Activated T-helper 17 cell treated with anti-CD3 and anti-CD28 coated beads, Interleukin-2, amount 50 U/mL, for 72 hours (primary cell): ENCODE measurements at places on chromosomes 5 and 9.

GRCh38 chr5:123089914-123090660 is 1.0 kb downstream of the PRDM6 start:
- no peaks in the 10 kb centered on the region for H3K36me3 ChIP-seq
- H3K27ac ChIP-seq, result no peak overlapping the region
- peaks cover 9% of the 10 kb centered on the region for H3K4me1 ChIP-seq
- no peak overlapping the region for H3K4me3 ChIP-seq
- ATAC-seq, result no peak

- no peak overlapping the region for H3K27ac ChIP-seq
- no peaks in the 10 kb centered on the region for H3K4me1 ChIP-seq
- H3K36me3 ChIP-seq, result no peaks in the 10 kb centered on the region
- ATAC-seq, result no peak
- H3K4me3 ChIP-seq, result no peak overlapping the region
Observed at GRCh38 chr9:91917436-91917835, 32.6 kb downstream of the ROR2 start.

DNA sequence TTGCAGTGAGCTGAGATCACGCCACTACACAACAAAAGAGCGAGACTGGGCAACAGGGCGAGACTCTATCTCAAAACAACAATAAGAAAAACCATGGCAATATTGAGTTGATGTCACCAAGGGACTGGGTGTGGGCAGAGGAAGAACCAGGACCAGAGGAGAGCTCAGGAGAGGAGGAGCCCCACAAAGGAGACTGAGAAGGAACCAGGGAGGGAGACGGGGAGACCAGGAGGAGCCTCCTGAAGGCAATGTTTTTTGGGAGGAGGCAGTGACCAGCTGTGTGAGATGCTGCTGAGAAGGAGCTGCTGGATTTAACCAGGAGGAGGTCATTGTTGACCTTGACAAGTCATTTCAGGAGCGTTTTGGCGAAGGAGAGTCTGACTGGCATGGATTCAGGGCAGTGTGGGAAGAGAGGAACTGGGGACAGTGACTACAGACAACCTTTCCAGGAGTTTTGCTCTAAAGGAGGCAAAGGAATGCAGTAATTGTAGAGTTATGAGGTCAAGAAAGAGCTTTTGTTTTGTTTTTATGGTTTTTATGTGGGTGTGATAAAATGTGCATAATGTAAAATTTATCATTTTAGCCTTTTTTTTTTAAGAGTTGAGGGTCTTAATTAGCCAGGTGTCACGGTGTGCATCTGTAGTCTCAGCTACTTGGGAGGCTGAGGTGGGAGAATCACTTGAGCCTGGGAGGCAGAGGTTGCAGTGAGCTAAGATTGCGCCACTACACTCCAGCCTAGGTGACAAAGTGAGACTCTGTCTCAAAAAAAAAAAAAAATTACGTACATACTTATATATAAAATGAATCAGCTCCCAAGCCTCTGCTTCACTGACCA is 17.9 kb downstream of the TRUB2 start:
- H3K27me3 ChIP-seq, result no peaks in the 10 kb centered on the region
- H3K4me3 ChIP-seq, result no peak overlapping the region

- peak overlapping the region; percentile 91 for H3K4me3 ChIP-seq
- H3K27ac ChIP-seq, result peak overlapping the region; percentile 97
- no peaks in the 10 kb centered on the region for H3K36me3 ChIP-seq
- peak; percentile 94 for ATAC-seq
Observed at GRCh38 chr5:157172403-157172802, 6.3 kb upstream of the GARIN3 start.

DNA sequence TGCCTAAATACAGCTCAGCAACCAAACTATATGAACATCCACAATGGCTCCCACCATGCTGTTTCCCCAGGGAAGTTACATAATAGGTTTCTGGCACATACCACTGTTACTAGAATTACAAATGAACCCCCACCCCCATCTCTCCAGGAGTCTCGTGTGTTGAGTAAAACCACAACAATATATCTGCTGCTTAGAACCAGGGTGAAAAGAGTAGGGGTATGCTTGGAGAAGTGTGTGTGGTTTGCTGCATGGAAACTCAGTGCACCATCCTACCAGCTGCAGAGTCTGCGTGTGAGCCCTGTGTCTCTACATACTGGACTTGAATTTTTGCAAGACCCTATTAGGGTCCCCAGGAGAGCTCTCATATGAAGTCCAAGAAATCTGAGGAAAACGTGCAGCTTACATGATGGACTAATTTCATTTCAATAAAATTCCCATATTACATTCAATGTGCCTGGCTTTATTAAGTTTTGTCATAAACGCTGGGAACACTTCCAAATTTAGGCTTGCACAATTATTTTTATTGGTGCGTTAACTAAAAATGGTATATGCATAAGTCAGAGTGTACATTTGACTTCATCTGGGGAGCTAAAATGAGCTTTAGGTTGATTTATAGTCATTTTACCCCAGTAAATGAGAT is 104.5 kb upstream of the NFIB start:
- H3K4me1 ChIP-seq, result no peaks in the 10 kb centered on the region
- H3K27ac ChIP-seq, result no peak overlapping the region
- H3K27me3 ChIP-seq, result no peaks in the 10 kb centered on the region
- H3K36me3 ChIP-seq, result no peaks in the 10 kb centered on the region
- ATAC-seq, result no peak
- no peak overlapping the region for H3K4me3 ChIP-seq

DNA sequence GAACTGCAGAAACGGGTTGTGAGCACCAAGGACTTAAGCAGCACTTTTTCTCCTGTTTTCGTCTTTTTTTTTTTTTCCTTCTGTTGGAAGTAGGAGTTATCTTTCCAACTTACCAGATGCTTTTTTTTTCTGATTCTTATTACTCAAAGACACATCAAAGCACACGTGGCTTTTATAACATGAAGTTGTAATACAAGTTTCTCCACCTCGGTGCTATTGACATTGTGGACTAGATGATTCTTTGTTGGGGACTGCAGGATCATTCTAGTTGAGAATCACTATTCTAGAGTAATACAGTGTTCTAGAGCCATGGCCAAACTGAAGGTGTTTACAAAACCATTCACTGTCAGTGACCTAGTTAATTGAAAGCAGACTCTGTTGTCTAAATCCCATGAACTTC is 51.5 kb downstream of the MYO10 start:
- no peak overlapping the region for H3K4me3 ChIP-seq
- peaks cover 11% of the 10 kb centered on the region for H3K27me3 ChIP-seq
- no peak overlapping the region for H3K27ac ChIP-seq
- no peaks in the 10 kb centered on the region for H3K36me3 ChIP-seq
- no peaks in the 10 kb centered on the region for H3K4me1 ChIP-seq
- ATAC-seq, result no peak

- H3K27ac ChIP-seq, result no peak overlapping the region
- no peaks in the 10 kb centered on the region for H3K4me1 ChIP-seq
- H3K36me3 ChIP-seq, result no peaks in the 10 kb centered on the region
Observed at GRCh38 chr5:42572313-42572712, 149.1 kb downstream of the GHR start.

DNA sequence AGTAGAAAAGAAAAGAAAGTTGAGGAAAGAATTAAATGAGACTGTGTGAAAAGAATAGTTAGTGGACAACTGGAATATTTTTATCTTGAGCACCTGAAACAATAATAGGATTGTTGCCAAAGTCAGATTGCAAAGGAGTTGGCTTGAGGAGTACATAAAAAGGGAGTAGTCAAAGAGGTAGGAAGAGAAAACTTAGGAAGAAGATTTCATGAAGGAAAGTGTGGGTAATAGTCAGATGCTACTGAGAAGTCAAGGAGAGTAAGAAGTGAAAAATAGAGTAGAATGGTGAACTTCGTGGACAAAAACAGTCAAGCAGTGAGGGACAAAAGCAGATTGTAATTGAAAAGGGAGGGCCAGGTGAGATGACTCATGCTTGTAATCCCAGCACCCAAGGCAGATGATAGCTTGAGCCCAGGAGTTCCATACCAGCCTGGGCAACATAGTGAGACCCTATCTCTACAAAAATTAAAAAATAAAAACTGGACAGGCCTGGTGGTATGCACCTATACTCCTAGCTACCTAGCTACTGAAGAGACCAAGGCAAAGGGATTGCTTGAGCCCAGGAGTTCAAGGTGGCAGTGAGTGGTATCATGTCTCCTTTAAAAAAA is 178.9 kb downstream of the NIPBL start:
- H3K36me3 ChIP-seq, result peaks cover 98% of the 10 kb centered on the region
- no peaks in the 10 kb centered on the region for H3K4me1 ChIP-seq
- peak overlapping the region; percentile 61 for H3K27ac ChIP-seq

GRCh38 chr9:21078702-21079101 is 960 bp upstream of the IFNB1 start:
- ATAC-seq, result no peak
- H3K4me1 ChIP-seq, result peaks cover 22% of the 10 kb centered on the region
- H3K27ac ChIP-seq, result peak overlapping the region; percentile 77
- H3K36me3 ChIP-seq, result no peaks in the 10 kb centered on the region
- peaks cover 4% of the 10 kb centered on the region for H3K27me3 ChIP-seq

DNA sequence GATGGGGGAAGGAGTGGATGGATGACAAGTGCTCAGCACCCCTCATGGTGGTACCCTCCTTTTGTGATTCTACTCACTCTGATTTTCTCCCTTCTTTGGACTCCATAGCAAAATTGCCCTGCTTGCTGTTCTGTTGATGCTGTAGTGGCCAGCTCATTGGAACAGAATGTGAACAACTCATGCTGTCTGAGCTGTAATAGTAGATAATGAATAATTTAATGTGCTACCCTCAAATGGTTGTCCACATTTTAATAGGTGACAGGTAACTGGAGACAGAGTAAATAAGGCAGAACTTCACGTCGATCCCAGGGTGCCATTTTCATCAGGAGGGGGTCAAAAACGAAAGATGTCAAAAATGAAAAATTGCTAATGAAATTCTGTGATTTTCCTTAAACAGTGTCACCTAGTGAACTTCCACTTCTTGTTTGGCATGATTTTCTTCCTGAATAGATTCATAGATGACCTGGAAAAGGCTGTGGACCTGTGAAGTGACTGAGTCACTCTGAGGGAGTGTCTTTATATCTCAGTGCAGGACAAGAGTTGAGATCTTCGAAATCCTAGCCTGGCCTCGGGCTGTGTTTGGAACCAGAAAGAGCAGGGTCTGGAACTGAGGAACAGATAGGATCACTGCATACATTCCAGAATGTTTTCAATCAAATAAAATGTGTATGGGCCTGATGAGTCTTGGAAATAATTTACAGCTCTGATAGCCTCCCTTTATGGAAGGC is 270.2 kb downstream of the PSAT1 start:
- H3K27ac ChIP-seq, result no peak overlapping the region
- no peak for ATAC-seq
- H3K4me3 ChIP-seq, result no peak overlapping the region
- peaks cover 3% of the 10 kb centered on the region for H3K27me3 ChIP-seq
- no peaks in the 10 kb centered on the region for H3K36me3 ChIP-seq
- no peaks in the 10 kb centered on the region for H3K4me1 ChIP-seq

GRCh38 chr5:61425918-61426317 is 93.9 kb downstream of the ZSWIM6 start:
- peaks cover 22% of the 10 kb centered on the region for H3K4me1 ChIP-seq
- no peak overlapping the region for H3K4me3 ChIP-seq
- no peaks in the 10 kb centered on the region for H3K36me3 ChIP-seq
- no peaks in the 10 kb centered on the region for H3K27me3 ChIP-seq

DNA sequence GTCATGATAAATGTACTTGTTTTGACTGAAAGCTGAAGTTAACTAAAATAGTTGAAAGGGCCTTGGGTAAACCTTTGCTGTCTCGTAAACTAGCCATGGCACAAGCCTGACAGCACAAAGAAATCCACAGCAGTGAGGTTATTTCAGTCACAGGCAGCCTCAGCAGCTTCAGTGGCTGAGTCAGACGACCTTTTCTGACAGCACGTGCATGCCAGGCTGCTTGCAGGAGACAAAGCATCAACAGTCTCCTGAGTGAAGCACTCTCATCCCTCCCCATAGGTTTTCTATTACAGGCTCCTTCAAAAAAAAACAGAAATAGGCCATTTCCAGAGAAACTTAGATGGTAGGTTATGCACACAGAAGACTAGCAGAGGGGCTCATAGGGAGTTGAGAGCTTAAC is 34.6 kb downstream of the OXCT1 start:
- H3K4me1 ChIP-seq, result peaks cover 28% of the 10 kb centered on the region
- peak; percentile 81 for ATAC-seq
- H3K27me3 ChIP-seq, result no peaks in the 10 kb centered on the region
- H3K4me3 ChIP-seq, result no peak overlapping the region
- H3K36me3 ChIP-seq, result peaks cover 95% of the 10 kb centered on the region

GRCh38 chr5:172958331-172959046 is 735 bp upstream of the RPL26L1 start:
- H3K4me1 ChIP-seq, result peaks cover 28% of the 10 kb centered on the region
- no peaks in the 10 kb centered on the region for H3K27me3 ChIP-seq
- peaks cover 21% of the 10 kb centered on the region for H3K36me3 ChIP-seq

- no peaks in the 10 kb centered on the region for H3K27me3 ChIP-seq
- no peak overlapping the region for H3K27ac ChIP-seq
- H3K36me3 ChIP-seq, result no peaks in the 10 kb centered on the region
- no peak for ATAC-seq
- no peaks in the 10 kb centered on the region for H3K4me1 ChIP-seq
Observed at GRCh38 chr9:131329241-131329641, 39.7 kb downstream of the PLPP7 start.

DNA sequence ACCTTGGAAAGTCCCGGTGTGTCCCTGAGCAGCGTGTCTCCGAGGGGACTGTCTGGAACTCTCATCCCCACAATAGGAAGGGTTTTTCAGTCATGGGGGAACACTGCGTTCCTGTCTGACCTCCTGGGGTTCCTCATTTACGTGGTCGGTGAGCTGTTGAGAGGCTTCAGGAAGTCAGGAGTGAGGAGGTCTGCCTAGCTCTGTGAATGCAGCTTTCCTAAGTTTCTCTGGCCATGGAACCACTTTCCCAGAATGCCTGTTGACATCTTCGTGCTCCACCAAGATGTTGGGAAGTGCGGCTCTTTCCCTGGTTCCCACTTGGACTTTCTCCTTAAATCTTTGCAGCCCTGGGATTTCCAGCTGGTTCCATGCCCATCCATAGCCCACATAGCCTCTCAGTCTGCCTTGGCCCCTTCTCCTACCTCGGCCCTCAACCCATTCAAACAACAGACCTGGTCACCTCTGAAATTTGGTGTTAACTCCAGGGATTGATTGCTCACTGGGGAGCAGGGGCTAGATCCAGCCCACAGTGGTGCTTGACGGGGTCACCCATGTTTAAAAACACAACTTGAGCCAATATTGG is 27.2 kb downstream of the PSAT1 start:
- ATAC-seq, result no peak
- H3K27me3 ChIP-seq, result no peaks in the 10 kb centered on the region
- peaks cover 84% of the 10 kb centered on the region for H3K36me3 ChIP-seq
- H3K4me1 ChIP-seq, result peaks cover 10% of the 10 kb centered on the region

- H3K4me3 ChIP-seq, result no peak overlapping the region
- H3K4me1 ChIP-seq, result peaks cover 47% of the 10 kb centered on the region
- ATAC-seq, result no peak
- no peaks in the 10 kb centered on the region for H3K27me3 ChIP-seq
- H3K36me3 ChIP-seq, result no peaks in the 10 kb centered on the region
Observed at GRCh38 chr5:159339460-159339859, 9.2 kb upstream of the IL12B start.

GRCh38 chr5:1498623-1499416 is 24.9 kb downstream of the LPCAT1 start:
- no peak for ATAC-seq
- peaks cover 38% of the 10 kb centered on the region for H3K36me3 ChIP-seq
- H3K27ac ChIP-seq, result no peak overlapping the region
- peaks cover 15% of the 10 kb centered on the region for H3K4me1 ChIP-seq
- H3K4me3 ChIP-seq, result no peak overlapping the region
